Activated CD4-positive, alpha-beta T cell treated with anti-CD3 and anti-CD28 coated beads, Interleukin-2, amount 50 U/mL, for 16 hours (primary cell): ENCODE measurements at places on chromosomes 5 and 9.

DNA sequence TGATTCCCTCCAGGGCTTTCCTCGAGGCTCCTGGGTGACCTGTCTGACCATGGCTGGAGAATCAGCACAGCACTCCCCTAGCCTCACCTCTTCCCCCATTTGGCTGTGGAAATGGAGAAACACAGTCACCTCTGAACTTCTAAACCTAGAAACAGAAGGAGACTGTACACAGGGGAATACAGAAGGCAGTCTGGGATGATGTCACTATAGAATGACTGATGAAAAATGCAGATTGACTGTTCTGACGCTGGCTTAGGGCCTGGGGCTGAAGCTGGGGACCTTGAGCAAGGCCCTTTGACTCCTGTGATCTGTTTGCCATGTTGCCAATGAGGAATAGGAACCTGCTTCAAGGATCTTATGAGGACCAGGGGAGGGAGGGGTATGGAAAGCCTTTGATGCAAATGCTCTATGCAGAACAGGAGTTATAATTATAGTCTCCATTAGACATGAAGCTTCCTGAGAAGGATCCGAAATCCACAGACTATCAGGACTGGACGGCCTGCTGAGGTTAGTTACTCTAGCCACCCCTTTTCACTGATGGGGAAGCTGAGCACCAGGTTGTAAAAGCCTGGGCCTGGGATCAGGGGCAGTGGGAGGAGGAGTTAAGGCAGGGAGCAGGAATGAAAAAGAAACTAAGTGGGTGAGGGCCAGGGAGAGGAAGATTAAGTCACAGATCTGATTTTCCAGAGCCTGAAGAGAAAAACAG, 24.4 kb upstream of the ANXA6 start:
- no peak for DNase-seq

DNA sequence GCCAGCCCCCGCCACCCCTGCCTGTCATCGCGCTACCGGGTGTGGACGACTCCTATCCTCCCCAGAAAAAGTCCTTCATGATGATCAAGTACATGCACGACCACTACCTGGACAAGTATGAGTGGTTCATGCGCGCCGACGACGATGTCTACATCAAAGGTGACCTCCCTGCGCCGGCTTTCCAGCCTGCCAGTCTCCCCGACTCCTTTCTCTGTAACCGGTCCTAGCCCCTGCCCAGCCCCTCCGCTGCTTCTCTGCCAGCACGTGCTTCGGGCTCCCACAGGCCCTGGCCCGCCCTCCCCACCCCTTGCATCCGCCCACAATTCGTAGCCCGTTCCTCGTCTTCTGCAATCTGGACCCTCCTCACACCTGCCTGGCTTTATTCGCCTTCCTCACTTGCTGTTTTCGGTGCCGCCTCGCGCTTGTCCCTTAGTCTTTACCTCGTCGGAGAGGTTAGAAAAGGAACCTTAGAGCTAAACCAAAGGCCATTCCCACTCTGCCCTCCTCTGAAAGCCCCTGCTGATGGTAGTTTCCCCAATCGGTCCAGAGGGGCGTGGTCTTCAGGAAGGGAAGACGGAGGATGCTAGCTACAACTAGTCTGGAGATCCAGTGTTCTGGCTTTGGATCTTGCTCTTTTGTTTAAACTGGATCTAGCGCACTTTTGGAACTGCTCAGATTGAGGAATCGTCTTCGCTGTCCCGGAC, 1.4 kb downstream of the CHSY3 start:
- DNase-seq = no peak

GRCh38 chr5:40685976-40686486, 6.3 kb downstream of the PTGER4 start:
- no peak for DNase-seq

GRCh38 chr9:26725573-26725972, 167.0 kb downstream of the CAAP1 start:
- DNase-seq = no peak

GRCh38 chr5:108461628-108462367, 79.9 kb upstream of the FBXL17 start:
- DNase-seq = no peak

GRCh38 chr9:95810133-95810532, 65.4 kb upstream of the ERCC6L2 start:
- no peak for DNase-seq

- DNase-seq = peak; percentile 21
These were observed 19.4 kb downstream of the GARNL3 start for GRCh38 chr9:127283917-127284497.

GRCh38 chr9:14515571-14516198, 177.5 kb downstream of the ZDHHC21 start:
- DNase-seq = no peak

GRCh38 chr5:15807871-15808270, 307.9 kb downstream of the FBXL7 start:
- no peak for DNase-seq
